Upper lobe of right lung (tissue), 1 donor: ENCODE measurements at places on chromosomes 11 and 22.

- DNase-seq = no peak
Measured at GRCh38 chr11:40642284-40642683, 817.2 kb downstream of the LRRC4C start.

GRCh38 chr22:36055376-36056295 lies 27.0 kb upstream of the RBFOX2 start:
- no peak for DNase-seq

- no peak for DNase-seq
Measured at GRCh38 chr11:122038543-122038942, 77.5 kb downstream of the BLID start.

DNA sequence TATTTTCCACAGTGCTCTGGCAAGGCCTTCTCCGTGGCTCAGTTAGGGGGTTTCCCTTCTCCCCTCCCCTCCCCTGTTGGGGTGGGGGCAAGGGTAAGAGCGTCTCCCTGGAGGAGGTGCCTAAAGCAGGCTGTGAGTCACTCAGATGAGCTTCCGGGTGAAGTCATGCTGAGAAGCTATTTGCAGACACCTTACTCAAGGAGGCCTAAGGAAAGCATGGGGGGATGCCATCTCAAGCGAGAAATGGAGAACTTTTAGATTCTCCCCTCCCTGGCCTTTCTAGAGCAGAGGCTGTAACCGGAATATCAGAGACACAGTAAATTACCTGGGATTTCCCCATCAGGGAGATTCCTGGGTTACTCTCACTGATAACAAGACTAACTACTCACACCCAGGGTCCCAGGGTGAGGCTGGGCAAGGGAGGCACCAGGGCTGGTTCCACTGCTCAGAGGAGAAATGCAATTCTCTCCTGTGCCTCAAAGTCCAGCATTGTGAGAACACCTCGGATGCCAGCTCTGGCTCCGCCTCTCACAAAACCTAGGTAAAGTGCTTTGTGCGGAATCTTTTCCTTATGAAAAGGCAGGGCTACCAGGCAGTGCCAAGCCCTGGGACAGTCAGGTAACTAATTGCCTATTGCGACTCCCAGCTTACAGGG lies 123.6 kb downstream of the ABTB2 start:
- no peak for DNase-seq

DNA sequence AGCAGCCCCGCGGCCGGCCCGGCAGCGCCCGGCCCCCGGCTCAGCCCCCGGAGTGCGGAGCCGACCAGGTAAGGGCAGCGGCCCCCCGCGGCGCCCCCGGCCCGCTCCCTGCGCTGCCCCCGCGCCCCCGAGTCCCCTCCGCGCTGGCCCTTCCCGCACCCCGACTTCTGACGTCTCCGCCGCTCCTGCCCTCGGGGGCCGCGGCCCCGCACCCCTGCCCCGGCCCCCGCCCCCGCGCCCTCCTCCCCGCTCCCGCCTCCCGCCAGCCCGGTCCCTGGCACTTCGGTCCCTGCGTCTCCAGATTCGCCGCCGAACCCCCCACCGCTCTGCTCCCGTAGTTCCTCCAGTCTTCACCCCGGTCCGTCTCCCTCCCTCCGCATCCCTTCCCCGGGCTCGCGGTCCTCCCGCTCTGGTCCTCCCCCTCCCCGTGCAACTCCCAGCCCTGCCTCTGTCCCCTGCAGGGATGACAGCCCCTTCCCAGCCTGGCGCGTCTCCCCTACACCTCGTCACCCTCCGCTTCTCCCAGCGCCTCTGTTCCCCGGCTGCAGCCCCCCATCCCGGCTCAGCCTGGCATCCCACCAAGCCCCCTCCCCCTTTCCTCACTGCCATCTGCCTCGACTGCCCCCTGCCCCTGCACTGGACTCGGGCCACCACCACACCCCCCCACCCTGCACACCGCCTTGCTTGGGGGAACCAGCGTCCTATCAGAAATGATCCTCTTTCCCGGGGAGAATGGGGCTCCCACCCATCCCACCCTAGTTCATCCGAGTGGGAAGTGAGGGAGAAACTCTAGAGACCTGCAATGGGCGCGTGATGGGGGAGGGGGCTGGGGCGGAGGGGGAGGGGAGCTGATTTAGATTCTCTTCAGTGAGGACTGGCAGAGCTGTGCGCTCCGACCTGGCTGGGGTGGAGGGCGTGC lies 531 bp downstream of the GRIK4 start:
- peak; percentile 65 for DNase-seq

DNA sequence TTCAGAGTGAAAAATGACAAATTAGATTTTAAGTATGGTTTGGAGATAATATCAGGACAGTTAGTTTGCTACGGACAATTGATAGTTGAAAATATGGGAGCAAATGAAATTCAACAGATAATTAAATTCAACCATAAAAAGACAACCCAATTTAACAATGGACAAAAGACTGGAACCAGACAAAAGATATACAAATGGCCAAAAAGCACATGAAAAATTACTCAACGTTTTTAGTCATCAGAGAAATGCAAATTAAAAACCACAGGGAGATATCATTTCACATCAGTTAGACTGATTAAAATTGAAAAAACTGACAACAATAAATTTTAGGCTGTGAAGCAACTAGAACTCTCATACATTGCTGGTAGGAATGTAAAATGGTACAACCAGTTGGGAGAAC lies 27.2 kb downstream of the SIK2 start:
- no peak for DNase-seq

GRCh38 chr11:105520706-105521345 lies 89.0 kb upstream of the GRIA4 start:
- DNase-seq = no peak

GRCh38 chr11:132008226-132008625 lies 637.8 kb downstream of the NTM start:
- DNase-seq = no peak

DNA sequence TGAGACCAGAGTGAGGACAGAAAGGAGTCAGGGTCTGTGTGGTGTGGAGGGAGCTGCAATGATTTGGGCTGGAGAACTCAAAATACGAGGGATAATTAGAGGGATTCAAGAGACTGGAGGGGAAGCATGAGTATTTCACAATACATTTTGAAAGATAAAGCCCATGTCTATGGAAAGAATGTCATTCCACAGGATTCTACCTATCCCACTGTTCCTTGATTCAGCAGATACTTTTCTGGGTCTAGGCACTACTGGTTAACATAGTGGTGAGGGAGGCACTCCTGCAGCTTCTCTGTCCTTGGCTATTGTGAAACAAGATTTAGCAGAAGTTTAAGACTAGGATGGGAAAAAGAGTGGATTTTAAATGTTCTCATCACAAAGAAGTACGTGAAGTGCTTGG lies 72.9 kb upstream of the RASSF10 start:
- DNase-seq = no peak

DNA sequence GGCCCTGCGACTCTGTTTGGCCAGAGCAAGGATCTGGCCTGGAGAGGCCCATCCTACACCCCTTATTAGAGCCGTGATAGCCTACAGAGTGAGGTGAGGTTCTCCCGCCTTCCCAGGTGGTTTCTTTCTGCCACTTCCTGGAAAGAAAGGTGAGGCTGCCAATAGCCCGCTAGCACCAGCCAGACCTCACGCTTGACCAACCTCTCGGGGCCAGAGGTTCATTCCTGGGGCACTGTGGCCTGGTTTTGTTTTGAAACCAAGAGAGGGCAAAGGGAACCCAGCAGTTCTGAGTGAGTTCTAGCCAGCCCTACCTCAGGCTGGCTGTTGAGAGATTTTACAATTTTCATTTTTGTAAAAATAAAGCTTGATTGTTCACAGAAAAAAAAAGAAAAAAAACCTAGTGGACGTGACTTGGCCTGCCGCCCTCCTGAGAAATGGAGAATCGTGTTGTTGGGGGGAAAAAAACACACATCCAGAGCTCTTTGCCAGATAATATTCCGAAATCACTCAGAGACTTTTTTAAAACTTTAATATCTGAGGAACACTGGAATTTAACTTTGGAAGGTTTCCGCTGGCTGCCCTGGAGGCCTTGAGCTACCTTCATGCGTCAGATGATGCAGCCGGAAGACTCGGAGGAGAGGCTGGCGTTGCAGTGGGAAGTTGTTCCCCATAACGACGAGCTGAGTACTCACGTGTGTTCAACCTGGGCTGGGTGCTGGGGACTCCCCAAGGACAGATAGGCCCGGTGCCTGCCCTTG lies 84.5 kb downstream of the BCR start:
- no peak for DNase-seq
